ENCODE measurements at places on chromosomes 4 and X.

DNA sequence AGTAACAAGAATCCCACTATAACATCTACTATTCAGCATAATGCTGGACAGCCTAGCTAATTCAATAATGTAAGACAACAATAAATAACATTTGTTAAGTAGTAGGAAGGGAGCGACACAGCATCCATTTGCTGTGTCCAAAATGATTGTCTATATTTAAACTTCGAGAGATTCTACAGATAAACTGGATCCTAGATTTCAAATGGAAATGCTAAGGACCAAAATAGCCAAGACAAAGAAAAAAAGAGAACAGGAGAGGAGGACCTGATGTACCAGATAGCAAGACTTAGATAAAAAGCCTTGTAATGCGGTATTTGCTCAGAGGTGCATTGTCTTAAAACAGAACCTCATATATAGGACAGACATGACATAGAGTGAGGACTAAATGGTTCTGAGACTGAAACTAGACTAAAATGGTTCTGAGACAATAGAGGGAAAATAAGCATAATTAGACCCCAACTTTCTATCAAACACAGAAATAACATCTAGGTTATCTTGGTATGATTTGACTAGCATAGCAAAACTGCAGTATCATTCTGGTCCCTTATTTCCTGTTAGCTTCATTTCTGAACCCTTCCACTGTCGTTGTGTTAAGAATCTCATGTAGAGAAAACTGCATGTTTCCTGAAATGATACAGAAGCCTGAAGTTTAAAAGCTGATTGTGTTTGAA lies 3.8 kb downstream of the HPGDS start:
- DNase-seq, result no peak

GRCh38 chr4:76546759-76547742 lies 112.0 kb downstream of the SHROOM3 start:
- DNase-seq, result no peak

- DNase-seq, result no peak
Measured at GRCh38 chr4:84837751-84838150, 128.7 kb downstream of the WDFY3 start.

DNA sequence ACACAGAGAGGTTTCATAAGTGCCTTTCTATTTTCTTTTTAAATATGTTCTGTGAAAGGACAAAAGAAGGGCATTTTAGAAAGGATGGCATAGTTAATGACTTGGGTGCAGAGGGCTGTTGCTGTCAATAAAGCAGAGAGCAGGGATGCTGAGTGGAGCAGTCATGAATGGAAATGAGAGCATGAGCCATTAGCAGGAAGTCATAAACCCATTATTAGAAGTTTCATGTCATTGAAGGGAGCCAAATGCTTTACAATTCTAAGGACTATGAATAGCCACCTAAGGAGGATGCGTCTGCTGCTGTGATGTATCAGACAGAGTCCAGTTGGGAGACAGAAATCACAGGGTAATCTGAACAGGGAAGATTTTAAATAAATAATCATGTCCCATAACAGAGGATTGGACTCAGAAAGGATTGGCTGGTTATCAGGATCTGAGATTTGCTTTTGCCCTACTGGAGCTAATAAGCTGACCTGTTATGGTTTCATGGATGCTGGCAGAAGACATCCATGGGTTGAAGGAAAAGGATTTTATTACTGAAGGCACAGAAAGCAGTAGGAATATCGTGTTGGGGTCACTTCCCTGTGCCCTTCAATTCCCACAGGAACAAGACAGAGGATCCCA lies 47.5 kb upstream of the WDR19 start:
- no peak for DNase-seq

DNA sequence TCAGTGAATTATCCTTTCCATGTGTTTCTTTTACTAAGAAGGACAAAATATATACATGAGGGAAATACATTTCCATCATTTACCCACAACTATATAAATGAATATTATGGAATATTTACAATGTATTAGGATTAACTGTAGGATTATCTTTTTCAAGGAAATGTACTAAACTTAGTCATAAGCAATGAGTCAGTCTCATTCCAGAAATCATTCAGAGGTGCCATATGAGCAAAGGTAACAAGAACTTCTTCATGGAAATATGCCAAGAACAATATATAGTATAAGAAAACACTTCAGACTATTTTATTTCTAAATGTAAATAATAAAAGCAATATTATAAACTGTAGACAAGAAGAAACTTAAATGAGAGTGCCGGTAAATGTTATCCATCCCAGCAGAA lies 67.1 kb downstream of the USP38 start:
- no peak for DNase-seq

GRCh38 chr4:27742816-27743215 lies 882.2 kb downstream of the STIM2 start:
- DNase-seq, result no peak

DNA sequence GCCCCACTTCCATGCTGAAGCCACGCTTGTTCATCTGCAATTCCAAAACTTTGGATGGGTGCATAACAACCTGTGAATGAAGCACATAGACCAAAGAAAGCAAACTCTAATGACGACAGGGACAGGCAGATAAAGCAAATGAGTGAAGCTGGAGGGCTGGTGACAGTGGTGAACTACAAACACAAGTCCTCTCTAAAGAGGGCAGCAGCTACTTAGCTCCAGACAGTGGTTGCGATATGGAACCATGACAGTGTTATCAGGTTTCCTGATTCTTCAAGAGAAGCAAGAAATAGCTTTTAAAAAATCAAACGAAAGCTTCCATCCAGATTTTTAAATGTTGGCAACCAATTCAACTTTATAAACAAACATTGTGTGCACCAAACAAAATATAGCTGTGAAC lies 23.8 kb downstream of the NOX1 start:
- no peak for DNase-seq

GRCh38 chr4:7598939-7599790 lies 164.4 kb upstream of the PSAPL1 start:
- DNase-seq, result no peak

DNA sequence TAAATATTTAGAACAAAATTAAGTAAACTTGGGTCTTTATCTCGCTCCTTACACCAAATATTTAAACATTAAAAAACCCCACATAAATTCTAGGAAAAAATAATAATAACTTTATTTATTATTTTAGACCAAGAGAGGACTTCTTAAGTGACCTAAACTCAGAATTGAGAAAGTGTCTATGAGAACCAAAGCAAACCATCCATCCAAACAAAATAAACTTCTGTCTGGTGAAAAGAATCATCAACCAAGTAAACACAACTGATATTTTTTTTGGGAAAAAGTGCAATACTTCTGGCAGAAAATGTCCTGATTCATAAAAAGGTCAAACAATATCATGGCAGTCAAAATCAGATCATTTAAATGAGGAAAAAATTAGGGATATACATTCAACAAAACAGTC lies 533.0 kb downstream of the SPRY1 start:
- no peak for DNase-seq

- no peak for DNase-seq
Measured at GRCh38 chrX:128396601-128397000, 344.4 kb upstream of the ACTRT1 start.

- no peak for DNase-seq
Measured at GRCh38 chr4:1933700-1934099, 62.5 kb downstream of the NSD2 start.

DNA sequence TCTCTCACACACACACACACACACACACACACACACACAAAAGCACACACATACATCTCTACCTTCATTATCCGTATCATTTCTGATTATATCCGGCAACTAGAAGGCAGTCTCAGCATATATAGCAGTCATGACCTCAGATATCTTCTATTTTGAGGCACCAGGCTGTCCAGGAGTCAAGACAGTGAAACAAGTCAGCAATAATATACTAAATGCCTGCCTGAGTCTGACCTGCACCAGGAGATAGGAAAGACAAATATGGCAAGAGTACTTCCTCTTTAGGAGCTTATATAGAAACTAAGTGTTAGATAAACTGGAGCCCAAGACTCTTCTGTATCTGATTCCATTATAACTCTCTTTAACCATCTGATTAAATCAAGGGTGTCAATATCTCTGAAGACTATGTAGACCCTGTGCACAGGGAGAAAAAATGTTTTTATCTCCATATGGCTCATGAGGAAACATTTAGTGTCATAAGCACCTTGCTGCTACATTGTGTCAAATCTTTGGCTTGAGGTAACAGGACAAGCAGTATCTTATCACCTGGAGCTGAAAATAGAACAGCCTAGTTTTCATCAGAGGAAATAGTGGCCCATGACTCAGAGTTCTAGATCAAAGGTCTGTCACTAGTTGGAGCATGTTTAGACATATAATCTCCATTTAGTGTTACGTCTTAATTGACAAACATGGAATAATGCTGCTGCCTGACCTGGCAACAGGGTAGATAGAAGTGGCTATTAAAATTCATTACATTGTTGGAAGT lies 27.0 kb upstream of the FAM47B start:
- DNase-seq, result no peak

DNA sequence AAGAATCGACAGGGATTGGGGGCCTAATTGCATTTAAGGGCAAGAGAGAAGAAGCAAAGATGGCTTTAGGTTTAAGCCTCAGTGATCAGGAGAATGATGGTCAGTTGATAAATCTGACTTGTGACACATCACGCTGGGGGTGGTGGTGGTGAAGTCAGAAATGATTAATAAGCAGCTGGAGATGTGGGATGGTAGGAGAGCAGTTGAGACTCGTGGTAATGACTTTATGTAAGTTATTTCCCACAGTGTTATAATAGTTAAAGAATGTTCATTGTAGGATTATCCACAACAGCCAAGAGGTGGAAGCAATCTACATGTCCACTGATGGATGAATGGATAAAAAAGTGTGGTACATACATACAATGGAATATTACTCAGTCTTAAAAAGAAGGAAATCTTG lies 178.9 kb upstream of the GPC4 start:
- no peak for DNase-seq

GRCh38 chr4:78168029-78168428 lies 110.9 kb downstream of the FRAS1 start:
- DNase-seq, result no peak

DNA sequence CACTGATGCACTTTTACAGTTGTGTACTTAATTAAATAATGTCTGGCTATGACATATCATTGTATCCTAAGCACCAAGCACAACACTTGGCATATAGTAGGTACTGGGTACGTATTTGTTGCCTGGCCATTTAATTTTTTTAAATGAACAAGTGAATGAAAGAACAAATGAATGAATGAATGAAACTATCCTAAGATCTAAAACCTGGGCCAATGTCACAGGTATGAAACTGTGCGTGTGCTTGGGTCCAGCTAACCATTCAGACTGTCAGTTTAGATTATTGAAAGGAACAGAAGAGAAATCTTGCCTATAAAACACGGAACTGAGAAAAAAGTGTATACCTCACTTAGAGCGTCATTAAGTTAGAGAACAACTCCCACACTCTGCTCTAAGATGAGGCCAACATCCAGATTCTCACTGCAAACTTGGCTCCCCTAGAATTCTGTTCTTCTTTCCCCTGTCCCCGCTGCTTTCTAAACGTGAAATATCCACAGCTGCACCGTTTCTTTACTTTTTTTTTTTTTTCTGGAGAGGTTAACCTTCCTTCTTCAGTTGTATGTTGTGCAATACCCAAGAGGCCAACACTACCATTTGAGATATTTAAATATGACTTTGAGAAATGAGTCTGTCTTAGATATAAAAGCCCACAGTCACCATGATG lies 17.3 kb upstream of the SEL1L3 start:
- DNase-seq, result no peak

DNA sequence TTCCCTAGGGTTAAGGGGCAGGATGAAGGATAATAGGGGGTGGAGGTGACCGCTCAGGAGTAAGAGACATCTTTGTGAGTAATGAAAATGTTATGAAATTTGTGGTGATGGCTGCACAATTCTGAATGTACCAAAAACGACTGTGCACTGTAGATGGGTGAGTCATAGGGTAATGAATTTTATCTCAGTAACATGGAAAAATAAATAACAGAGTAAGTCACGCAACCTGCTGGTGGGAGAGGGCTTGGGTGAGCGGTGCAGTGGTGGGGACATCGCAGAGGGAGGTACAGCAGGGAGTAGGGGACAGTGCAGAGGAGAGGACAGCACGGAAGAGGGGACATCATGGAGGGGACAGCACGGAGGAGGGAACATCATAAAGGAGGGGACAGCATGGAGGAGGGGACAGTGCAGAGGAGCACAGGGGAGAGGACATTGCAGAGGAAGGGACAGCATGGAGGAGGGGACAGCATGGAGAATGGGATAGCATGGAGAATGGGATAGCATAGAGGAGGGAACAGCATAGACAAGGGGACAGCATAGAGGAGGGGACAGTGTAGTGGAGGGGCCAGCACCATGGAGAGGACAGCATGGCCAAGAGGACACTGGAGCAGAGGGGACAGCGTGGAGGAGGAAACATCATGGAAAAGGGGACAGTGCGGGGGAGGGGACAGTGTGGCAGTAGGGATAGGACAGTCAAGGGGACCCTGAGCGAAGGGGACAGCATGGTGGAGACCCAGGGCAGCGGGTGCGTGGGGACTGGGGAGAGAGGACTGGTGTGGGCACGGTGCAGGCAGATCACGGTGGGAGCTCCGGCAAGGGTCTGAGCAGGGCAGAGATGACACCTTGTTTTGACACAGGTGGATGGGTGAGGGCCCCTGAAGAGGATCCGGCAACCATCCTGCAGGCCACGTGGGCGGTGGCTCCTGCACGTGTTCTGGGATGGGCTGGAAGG lies 68.5 kb upstream of the MXD4 start:
- peak; percentile 74 for DNase-seq

GRCh38 chr4:61041527-61041926 lies 158.6 kb upstream of the ADGRL3 start:
- no peak for DNase-seq

- no peak for DNase-seq
Measured at GRCh38 chrX:34900691-34901090, 41.9 kb upstream of the FAM47B start.

DNA sequence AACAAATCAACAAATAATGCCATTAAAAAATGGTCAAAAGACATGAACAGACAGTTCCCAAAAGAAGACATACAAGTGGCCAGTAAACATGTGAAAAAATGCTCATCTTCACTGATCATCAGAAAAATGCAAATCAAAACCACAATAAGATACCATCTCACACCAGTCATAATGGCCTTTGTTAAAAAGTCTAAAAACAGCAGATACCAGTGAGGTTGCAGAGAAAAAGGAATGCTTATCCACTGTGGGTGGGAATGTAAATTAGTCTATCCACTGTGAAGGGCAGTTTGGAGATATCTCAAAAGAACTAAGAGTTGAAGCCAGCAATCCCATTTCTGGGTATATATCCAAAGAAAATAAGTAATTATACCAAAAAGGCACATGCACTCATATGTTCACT lies 668.1 kb upstream of the CPEB2 start:
- DNase-seq, result no peak

DNA sequence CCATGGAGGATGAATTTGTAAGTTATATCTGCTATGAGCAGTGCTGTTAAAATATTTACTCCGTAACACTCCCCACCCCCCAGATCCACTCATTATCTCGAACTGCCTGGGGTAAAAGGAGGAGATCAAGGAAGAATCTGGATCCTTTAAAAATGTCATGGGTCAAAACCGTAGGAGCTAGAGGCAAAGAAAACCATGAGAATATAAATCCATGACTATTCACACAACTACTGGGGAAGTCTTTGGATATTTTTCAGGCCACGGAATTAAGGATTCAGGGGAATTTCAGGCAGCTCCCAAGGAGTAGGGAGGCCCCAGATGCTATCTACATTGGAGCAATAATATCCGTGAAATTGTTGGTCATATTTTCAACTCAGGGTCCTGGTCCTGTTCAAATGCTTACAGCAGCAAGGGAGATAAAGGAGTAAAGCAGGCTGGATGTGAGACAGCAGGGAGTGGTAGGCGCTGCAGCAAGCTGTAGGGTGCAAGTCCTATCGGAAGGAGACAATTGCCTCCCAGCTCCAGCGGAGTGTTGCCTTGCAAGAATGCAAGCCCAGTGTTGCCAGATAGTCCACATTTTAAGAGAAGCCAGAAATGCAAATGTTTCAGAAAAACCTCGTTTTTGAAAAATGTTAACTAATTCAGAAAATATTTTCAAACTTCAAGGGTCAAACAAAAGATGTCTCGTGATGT lies 116.2 kb upstream of the KIT start:
- DNase-seq, result no peak

Measured in suprapubic skin (tissue), 4 donors.